ENCODE measurements at places on chromosomes 2 and 18.

DNA sequence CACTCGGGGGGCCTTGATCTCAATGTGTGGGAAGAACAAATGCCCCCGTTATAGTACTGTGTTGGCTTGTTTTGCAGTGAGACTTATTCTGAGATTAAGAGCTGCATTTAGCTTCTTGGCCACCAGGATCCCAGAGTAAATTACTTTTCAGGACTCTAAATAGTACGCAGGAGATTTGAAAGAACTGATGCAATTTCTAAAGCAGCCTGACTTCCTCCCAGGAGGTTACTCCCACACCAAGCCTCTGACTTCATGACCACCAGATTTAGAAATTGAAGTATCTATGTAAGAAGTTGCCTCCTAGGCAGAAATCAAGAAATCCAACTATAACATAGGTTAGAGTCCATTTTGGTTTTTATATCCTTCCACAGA is 67.0 kb downstream of the FEZ2 start:
- DNase-seq: no peak

DNA sequence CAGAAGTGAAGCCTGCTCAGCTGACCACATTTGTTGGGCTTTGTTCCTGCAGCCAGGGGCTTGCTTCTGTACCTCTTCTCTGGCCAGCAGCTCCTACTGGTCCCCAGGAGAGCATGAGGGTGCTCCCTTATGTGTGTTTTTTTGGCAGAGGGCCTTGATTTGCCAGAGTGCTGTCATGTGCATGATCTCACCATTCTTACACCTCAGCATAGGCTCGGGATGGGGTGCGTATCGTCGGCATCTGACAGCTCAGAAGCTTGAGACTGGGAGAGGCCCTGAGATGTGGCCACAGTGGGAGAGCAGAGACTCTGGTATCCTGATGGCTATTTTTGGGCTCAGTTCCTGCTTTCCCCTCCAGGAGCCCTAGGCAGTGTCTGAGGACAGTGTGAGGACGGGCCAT is 71.2 kb downstream of the CELF4 start:
- no peak for DNase-seq

GRCh38 chr2:205762881-205763280 is 80.6 kb downstream of the NRP2 start:
- no peak for DNase-seq

- no peak for DNase-seq
Observed at GRCh38 chr2:122808286-122808969, 1053.0 kb downstream of the TSN start.

DNA sequence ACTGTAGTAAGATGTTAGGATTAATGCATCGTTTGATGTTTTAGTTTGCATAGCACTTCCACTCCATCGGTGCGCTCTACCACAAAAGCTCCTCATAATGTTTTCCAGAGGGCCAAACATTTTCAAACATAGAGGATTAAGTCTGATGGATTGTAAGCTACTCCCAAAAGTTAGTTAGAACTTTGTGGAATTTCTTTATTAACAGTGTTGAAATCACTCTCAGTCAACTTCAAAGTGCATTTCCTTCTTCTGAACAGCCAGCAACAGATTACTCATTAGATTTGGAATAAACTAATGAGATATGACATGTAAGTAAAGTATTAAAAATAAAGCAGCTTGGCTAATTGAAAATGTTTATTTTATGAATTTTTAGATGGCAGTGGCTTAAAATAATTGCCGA is 30.1 kb upstream of the CTAGE1 start:
- no peak for DNase-seq

- no peak for DNase-seq
Observed at GRCh38 chr18:79814373-79814772, 16.6 kb downstream of the KCNG2 start.

- DNase-seq: peak; percentile 25
Observed at GRCh38 chr2:240999873-241000541, 1.6 kb downstream of the SNED1 start.

- DNase-seq: no peak
Observed at GRCh38 chr2:227390468-227391256, 2.9 kb upstream of the SCYGR1 start.

- no peak for DNase-seq
Observed at GRCh38 chr2:100924520-100925451, 77.3 kb upstream of the RPL31 start.
